ENCODE measurements at places on chromosomes 7 and 10.

GRCh38 chr7:96093435-96093834 is 228.5 kb downstream of the SLC25A13 start:
- no peak for DNase-seq

DNA sequence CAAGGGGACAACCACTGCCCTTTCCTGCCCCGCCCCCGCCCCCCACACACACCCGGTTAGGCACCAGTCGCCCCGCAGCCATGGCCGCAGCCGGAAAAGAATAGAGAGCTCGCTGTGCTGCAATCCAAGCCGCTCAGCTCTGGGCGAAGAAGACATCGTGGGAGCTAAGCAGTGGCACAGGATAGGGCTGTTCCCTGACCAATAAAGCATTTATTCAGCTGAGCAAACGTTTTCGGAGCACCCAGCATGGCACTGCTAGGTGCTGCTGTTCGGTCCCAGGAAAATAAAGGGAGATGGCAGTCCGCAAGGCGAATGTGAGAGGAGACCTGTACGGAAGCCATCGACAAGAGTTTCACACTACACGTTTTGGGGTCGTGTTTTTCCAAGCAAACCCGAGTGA is 18.3 kb downstream of the SKIDA1 start:
- DNase-seq: no peak

DNA sequence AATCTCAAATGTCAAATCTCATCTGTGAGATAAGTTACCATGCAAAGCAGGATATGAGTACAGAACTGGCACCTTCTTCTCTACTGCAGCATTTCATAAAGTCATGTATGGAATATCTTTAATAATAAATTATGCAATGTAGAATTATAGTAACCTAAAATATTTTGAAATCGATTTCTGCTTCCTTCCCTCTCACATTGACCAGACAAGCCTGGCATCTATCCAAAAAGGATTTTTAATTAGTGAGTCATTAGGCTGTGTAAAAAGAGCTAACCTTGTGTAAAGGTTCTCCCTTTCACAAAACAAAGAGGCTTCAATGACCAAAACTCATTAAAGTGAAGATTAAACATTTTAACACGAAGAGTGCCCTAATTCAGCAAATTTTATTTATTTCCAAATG is 48.8 kb upstream of the EXOC6 start:
- no peak for DNase-seq

DNA sequence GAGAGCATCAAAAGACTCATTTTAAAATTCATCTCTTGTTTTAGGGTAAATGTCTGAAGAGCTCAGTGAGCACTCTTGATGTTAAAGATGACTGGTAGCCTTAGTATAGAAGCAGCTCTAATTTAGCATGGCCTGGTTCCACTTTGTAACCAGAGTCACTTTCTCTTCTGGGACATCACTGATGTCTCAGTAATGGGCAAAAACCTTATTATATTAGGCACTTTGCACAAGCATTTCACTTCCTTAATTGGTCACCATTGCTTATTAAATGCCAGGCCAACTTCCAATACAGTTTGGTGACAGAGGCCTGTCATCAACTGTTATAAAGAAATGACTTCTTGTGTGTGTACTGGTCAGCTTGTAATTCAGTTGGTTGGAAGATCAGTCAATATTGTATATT is 53.0 kb downstream of the STEAP1B start:
- DNase-seq: no peak

Measured in SK-N-MC (cell line).